CD4-positive, alpha-beta T cell treated with Interleukin-21 for 1 hour (primary cell): ENCODE measurements at places on chromosomes 5 and 9.
A peak's percentile ranks its signal among the peaks of the same experiment; 100 is the strongest.

DNA sequence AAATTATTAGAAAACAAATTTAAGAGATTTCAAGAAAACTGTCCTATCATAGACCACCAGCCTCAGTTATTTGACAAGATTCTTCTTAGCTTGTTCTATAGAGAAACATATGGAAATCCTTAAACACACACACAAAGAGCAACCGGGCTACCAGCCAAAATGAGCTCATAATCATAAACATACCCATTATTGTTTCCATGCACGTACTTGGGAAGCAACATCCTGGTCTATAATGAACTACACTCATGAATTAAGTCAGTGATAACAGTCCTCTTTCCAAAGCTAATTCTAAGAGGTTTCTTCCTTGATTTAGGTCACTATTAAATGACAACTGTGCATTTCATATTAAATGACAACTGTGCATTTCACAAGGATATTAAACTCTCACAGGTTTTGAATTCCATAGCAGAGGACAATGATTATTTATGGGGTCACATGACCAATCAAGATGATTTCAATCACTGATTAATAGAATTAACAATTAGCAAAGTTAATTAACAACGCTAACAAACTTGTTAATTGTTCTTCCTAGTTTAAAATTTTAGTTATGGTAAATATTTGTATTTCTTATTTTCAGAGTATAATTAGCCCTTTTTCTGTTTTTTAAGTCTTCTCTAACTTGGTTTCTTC is 77.0 kb downstream of the OXCT1 start:
- DNase-seq: no peak

GRCh38 chr5:10303699-10304170 is 4.0 kb downstream of the CMBL start:
- DNase-seq: no peak

- no peak for DNase-seq
Observed at GRCh38 chr5:67375606-67376005, 179.0 kb upstream of the CD180 start.

GRCh38 chr9:133887540-133888047 is 104.5 kb downstream of the VAV2 start:
- no peak for DNase-seq

GRCh38 chr9:127833555-127833954 is 20.9 kb downstream of the ENG start:
- DNase-seq: no peak

DNA sequence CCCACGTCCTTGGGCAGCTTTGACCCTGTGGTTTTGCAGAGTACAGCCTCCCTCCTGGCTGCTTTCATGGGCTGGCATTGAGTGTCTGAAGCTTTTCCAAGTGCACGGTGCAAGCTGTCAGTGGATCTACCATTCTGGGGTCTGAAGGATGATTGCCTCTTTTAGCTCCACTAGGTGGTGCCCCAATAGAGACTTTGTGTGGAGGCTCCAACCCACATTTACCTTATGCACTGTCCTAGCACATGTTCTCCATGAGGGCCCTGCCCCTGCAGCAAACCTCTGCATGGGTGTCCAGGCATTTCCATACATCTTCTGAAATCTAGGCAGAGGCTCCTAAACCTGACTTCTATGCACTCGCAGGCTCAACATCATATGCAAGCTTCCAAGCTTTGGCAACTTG is 644.2 kb upstream of the CDH9 start:
- no peak for DNase-seq

- DNase-seq: no peak
Observed at GRCh38 chr9:78438780-78439179, 141.9 kb downstream of the PSAT1 start.

- no peak for DNase-seq
Observed at GRCh38 chr5:178365501-178366440, 133.2 kb upstream of the PHYKPL start.

DNA sequence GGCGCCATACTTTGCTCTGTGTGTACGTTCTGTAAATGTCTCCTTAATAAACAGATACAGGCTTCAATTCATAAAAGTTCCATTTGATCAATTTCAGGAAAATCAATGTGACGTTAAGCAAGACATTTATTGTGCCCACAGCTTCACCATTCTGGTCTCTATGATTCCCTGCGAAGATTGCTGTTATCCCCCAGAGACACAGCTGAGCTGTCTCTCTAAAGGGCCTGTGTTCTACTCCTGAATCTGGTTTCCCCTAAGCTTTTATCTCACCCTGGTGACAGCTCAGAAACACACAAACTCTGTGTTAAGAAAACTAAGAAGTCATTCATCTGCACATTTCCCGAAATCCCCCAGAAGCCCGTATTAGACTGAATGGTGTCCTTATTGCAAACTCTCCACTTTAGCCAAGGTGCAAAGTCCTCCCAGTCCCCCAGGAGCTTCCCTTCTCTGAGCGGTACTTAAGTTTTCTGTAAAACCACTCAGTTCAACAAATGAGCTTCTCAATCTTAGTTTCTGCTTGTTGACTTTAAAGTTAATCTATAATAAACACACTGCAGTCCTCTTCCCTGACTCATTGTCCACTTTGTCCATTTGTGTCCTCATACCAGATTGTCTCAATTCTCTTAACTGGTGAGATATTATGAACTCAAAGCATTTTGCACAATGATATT is 1.4 kb upstream of the C5orf15 start:
- no peak for DNase-seq

- peak; percentile 67 for DNase-seq
Observed at GRCh38 chr9:134065612-134066419, 2.0 kb downstream of the BRD3 start.

- DNase-seq: no peak
Observed at GRCh38 chr5:1817261-1818043, 16.2 kb downstream of the NDUFS6 start.

- DNase-seq: no peak
Observed at GRCh38 chr5:160303690-160304089, 8.7 kb downstream of the CCNJL start.

DNA sequence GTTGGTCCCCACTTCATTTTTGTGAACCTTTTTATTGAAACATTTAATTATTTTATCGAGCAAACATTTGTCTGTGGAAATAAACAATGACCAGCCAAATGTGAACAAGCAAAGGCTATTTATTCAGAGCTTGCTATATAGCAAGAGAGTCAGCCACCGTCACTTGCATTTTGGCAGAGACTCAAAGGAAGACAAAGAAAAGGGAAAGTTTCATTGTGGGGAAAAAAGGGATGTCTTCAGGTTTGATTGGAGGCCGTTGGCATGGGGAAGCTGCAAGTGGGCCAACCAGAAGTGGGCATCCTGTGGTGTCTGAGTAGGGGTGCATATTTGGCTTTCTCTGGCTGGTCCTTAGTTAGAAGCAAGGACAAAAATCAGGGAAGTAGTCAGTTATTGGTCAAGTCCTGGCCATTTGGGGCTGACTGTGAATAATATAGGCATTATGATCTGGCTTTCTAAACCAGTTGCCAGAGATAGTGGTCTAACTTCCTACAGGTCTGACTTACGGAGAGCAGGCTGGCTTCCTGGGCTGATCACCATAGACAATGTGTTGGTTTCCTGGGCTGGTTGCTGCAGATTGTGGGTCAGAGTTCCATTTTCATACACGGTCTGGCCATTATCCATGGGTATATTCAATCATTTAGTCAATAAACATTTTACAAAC is 16.6 kb downstream of the ENC1 start:
- DNase-seq: no peak

DNA sequence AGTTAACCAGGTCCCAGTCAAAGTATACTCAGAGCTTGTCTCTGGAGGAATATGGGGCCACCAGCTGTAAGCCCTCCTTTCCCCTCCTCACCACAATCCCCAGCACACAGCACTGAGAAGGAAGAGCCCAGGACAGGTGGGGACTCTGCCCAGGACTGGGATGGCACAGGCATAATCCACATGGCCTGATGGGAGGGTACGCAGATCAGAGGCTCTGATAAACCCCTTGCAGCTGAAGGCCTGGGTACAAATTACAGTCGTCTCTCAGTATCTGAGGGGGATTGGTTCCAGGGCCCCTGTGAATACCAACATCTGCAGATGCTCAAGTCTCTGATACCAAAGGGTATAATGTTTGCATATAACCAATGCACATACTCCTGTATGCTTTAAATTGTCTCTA is 245.8 kb downstream of the CRB2 start:
- no peak for DNase-seq

DNA sequence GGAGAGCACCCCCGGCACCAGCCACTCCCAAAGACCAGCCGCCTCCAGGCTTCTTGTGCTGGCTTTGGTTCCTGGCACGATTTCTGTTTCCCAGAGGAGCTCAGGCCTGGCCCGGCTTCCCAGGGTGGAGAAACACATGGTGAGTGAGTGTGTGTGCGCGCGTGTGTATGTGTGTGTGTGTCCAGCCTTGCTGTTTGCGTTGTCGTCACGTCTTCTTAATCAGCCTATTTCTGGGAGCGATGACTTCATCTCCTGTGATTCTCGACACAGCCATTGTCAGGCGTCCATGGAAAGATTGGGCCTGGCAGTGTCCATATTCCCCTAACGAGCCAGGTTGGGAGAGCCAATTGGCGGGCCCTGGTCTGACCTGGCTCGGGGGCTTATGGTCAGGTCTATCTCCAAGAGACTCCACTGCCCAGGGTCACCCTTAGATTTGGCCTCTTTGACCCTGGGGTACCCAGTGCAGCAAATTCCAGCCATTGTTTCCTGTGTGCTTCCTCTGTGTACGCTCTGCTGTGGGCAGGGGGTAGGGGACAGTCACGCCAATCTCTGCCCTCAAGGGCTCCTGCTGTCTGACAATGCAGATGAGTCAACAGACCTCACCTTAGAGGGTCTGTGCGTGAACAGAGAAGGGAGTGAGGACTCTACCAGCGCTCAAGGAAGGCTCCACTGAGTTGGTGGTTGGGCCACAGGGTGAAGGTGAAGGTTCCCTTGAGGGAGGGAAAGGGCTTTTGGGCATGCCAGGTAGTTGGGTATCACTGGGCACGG is 73.8 kb downstream of the DAB2IP start:
- DNase-seq: no peak

DNA sequence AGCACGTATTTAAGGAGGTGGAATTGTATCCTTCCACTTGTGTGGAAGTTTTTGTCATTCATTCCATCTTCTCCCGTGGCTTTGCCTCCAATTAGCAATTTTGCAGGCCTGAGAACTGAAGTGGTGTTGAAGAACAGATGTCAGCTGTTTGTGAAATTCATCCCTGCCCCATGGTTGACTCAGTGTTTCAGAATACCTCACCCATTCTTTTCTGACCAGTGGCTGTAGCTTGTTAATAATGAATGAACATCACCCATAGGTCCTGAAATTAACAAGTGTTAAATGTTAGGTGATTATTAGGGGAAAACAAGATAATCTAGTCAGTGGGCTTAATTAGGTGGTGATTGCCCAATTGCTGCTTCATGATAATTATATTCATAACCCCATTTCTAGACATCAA is 11.7 kb downstream of the ZNF462 start:
- DNase-seq: no peak

DNA sequence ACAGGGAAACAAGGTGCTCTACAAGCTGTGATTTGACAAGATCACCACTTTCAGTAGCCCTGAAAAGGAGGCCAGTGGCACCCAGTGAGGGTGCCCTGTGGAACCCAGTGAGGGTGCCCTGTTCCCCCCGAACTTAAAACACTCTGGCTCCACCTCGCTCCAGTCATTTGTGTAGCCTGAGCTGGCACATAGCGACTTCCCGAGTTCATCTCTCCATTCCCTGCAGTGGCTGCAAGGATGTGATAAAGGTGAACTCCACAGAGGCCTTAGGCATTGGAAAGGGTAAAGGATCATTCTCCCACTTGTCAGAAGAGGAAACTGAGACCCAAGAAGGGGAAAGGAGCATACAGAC is 21.9 kb upstream of the ANXA6 start:
- DNase-seq: no peak

- DNase-seq: no peak
Observed at GRCh38 chr5:77640589-77641396, 2.3 kb upstream of the OTP start.

DNA sequence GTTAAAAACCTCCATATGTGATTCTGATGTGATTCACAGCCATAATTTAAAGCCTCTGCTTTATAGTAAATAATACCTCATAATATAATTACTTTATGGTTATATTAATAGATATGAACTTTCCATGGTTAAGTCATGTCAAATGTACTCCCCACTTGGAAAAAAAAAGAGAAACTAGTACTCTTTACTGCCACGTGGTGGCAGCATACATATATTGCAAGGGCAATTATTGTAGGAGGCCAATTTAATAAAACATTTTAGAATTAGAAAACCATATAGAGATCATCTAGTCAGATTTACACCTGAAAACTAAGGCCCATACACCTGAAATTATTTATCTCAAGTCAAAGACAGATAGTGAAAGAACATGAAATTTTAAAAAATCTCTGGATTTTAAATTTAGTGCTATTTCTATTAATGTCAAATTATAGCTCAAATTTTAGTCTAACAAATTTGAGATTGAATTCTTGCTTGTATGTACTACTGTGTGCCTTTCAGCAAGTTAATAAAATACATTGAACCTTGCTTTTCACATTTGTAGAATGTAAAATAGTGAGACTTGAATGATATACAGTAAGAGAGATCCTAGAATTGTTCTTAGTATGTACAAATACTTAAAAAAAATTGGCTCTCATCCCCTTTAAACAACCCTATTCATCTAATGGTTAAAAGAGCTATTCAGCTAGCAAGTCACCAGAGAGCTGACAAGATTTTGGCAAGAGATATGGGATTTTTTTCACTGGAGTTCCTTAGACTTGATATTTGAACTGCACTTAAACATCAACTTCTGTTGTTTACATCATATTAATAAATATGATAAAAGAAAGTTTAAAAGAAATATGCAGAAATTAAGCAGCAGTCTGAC is 603.8 kb downstream of the TLE4 start:
- DNase-seq: peak; percentile 17

GRCh38 chr9:113397203-113397631 is 3.9 kb downstream of the ALAD start:
- no peak for DNase-seq

- DNase-seq: no peak
Observed at GRCh38 chr5:73735032-73735734, 109.2 kb downstream of the ARHGEF28 start.

- DNase-seq: peak; percentile 41
Observed at GRCh38 chr9:26954050-26954508, 2.1 kb upstream of the IFT74 start.

DNA sequence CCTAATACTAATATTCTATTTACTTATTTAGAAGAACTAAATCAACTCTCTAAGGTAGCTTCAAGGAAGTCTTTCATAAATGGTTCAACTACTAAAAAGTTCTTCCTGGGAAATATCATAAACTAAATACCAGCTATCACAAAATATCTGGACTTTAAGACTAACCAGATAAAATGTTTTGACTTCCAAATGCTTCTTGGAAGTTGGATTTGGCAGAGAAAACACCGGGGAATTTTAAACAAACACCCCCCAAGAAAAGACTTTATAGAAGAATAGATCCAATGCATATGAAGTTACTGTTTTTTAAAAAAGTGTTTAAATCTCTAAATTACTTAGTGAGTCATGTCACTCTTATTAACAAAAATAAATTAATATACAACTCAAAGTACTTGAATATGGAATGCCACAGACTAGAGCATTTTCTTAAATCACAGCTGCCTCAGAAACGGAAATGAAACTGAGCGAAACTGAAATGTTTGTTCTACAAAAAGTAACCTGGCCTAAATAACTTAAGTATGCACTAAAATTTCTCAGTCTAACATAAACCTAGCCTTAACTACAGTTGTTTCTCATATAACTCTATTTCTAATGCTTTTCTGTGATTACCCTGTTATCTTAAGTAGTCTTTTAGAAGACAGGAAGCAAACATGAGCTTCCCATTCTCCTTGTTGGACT is 6.8 kb downstream of the ABCA1 start:
- DNase-seq: no peak

- no peak for DNase-seq
Observed at GRCh38 chr9:90964101-90965020, 162.7 kb downstream of the SYK start.
